ENCODE measurements at places on chromosomes 13 and 19.

DNA sequence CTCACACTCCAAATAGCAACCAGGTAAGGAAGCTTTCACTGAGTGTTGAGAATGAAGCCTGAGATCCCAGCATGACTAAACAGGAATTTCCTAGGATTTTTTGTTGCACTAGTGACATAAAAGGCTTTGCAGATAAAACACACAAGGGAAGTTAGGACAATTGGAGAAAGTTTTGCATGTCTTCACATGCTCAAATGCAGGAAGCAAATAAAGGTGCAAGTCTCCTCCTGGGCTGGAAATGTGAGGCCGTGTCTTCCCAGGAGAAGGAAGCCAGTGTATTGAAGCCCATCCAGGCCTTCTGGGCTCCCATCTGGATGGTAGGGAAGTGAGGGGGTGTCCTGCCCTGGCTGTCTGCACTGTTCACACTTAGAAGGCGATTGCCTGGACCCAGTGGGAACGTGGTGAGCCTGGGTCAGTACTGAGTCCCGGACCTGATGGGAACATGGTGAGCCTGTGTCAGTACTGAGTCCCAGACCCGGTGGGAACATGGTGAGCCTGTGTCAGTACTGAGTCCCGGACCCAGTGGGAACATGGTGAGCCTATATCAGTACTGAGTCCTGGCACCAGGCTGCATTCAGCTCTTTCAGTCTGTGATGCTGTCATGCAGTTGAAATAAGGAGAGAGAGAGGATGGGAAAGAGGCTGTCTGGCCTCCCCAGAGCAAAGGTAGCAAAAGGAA lies 38.7 kb downstream of the SIAH3 start:
- DNase-seq, result no peak

GRCh38 chr19:16274447-16274846 lies 50.2 kb upstream of the KLF2 start:
- no peak for DNase-seq

DNA sequence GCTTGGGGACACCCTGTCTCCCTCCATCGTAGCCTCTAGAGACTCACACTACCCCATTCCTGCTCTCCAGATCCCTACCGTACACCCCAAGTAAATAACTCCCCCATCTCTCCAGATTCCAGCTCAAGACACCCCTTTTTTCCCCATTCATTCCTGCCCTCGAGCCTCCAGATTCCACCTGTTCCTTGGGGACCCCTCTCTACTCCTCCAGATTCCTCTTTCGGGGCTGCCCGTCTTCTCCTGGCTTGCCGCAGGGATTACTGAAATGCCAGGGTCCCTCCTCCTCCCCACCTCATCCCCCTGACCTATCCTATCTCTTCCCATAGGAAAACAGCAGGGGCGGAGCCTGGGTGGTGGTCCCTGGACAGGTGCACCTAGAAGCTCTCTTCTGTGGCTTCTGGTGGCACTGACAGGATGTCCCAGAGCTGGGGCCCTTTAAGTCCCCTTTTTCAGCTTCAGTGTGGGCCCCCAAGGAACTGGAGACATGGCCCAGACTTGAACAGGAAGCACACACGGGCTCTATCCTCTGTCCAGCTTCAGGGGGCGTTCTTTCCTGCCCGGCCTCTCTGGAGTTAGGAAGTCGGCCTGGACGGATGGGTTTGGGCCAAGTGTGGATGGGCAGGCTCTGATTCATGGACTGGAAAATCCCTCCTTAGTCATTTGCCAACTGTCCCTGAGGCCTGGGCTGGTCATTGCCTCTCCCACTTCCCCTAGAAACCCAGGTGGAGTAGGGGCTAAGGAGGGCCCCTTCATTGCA lies 1.2 kb downstream of the ZSWIM4 start:
- DNase-seq, result no peak

- DNase-seq, result no peak
These were observed 2.0 kb upstream of the VPS36 start for GRCh38 chr13:52452470-52452869.

DNA sequence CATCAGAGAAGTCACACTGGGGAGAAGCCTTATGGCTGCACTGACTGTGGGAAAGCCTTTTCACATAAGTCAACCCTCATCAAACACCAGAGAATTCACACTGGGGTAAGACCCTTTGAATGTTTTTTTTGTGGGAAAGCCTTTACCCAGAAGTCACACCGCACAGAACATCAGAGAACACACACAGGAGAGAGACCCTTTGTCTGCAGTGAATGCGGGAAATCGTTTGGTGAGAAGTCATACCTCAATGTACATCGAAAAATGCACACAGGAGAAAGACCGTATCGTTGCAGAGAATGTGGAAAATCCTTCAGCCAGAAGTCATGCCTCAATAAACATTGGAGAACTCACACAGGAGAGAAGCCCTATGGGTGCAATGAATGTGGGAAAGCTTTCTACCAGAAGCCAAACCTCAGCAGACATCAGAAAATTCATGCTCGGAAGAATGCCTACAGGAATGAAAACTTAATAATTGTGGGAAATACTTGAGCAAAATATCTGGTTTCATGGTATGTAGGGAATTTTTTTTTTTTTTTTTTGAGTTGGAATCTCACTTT lies 30.7 kb downstream of the ZNF793 start:
- no peak for DNase-seq

- DNase-seq, result no peak
These were observed 56.0 kb upstream of the DOCK9 start for GRCh38 chr13:99033814-99034213.

DNA sequence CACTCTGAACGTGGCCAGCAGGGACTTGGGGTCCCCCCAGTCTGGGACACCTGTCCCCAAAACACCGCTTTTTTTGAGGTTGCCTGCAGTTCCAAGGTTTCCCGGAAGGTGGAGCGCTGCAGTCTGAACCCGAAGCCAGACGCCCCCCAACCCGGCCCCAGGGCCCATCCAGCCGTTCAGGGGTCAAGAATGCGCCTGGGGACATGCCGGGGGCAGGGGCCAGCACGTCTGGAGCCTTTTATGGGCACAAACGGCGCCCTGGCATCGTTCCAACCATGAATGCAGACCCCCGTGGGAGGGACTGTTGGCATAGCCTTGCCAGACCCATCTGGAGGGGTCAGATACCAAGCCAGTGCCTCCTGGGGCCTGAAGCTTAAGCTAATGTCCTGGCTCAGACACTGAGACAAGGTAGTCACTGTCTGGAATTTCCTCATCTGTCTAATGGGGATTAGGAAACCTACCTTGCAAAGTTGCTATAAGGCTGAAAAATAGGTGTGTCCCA lies 6.9 kb downstream of the S1PR5 start:
- DNase-seq, result no peak

DNA sequence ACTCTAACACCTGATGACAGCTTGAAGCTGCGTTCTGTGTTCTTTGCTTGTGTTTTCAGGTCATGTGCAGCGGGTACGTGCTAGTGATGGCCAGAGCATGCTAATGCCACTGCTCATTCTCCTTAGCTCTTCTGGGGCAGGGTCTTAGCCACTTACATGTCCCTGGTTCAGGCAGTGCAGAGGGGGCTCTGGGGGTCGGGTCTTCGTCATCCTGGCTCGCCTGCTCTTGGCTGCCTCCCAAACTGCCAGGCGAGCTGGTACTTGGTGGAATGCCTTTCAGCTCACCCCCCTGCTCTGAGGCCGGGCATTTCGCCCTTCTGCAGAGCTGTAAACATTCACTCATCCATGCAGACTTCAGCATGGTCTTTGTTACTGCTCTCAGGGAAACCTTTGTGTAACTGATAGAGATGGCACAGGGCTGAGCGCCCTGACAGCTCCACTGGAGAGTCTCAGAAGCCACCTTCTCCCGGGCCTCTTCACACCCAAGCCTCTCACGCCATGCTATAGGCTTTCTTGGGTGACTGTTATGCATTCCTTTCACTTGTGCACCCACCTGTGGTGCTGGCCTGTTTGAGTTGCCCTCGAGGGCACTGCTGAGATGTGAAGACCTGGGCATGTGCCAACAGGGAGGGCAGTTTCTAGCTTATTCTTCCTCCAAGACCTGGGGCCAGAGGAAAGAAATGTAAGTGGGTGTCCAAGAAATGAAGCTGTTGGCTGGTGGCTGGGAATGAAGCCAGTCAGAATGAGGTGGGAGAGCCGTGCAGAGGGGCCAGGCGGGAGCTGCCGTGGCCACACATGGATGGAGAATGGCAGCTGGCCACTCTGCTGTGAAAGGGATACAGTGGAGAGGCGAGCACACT lies 24.4 kb downstream of the FAM124A start:
- no peak for DNase-seq

- no peak for DNase-seq
These were observed 26.8 kb downstream of the DHX34 start for GRCh38 chr19:47375694-47376588.

Data from KG1 (cell line).